ENCODE measurements at places on chromosomes 6 and 20. TPM values are rescaled to one million over a fixed set of nuclear protein-coding genes. Genes with fewer than 3 reads are reported as not detected.
A peak's percentile ranks its signal among the peaks of the same experiment; 100 is the strongest.

DNA sequence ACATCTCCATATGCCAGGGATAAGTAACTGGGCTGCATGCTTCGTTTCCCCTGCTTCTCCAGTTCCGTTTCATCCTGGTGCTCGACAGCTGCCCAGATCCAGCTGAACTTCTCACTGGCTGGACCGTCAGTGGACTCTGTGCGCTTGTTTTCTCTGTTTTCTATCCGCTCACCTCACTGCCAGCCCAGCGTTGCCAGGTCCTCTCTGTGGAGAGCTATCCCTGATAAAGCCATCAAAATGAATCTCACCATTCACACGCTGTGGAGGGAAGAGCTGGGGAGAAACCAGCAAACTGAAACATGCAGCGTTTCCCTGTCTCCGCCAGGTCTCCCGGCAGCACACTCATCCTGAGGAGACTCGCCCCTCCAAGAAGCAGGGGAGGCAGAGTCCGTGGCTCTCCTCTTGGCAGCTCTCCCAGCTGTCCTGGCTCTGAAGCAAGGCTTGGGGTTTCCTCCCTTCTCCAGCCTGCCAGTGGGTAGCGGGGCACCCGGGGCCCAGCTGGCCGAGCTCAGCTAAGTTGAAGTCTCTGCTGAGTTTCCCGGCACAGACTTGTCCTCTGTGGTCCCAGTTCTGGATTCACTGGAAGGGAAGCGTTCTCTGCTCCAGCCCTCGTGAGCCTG lies 160.9 kb downstream of the DTNBP1 start:
- DNase-seq, result peak; percentile 78

DNA sequence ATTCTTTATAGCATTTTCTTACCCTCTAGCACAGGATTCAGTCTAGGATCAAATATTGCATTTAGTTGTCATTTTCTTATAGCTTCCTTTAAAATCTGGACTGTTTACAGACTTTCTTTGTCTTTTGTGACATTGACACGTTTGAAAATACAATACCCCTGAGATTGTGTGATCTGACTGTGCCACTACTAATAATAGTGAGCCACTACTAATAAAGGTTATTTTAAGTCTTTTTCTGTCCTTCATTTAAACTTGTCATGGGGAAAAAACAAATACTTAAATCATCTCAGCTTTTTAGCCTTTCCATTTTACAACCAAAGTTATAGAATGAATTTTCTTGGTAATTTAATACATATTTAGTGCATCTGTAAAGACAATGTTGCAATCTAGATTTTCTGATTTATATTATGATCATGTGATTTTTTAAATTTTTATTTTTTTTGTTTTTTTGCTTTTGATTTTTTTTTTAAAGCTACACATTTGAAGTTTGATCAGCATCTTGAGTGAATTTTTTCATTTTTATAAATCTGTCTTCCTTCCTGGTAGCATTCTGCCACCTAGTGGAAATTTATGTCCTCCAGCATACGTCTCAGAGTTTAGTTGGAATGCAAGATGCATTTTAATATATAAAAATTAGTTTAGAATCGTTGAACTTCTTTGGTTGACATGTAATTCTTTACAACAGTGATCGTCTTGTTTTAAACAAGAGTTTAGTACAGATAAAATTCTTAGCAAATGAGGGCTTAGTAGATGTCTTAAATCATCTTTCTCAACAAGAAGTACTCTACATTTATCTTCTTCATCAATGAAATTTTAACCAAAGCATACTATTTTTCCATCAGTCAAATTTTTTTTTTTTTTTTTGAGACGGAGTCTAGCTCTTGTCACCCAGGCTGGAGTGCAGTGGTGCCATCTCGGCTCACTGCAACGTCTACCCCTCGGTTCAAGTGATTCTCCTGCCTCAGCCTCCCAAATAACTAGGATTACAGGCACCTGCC lies 119.4 kb downstream of the NCOA3 start:
- no peak for DNase-seq

DNA sequence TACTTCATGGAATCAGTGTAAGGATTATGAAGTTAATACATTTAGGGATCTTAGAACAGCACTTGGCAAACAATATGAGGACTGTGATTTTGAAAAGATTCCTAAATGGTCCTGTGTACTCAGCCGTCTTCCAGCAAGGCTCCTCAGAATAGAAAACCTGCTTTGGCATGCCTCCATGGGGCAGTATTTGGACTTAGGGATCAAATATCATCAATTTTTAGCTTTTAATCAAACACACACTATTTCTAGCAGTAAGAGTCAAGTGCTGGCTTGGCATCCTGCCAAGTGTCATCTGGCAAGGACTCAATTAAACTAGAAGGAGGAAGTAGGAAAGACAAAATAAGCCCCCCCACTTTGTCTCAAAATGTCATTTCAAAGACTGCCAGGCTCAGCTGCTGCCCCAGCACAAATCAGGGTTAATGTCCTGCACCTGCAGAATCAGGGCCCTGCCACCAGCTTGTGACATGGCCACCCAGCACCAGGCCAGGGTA lies 40.8 kb downstream of the IYD start:
- peak; percentile 64 for DNase-seq

TFAP2D gene
- not detected for total RNA-seq

C20orf204 gene
- total RNA-seq, result 0.38 TPM

C6orf52 gene
- 0.78 TPM for total RNA-seq

POLH gene
- total RNA-seq, result 6.9 TPM

LAMA4 gene
- total RNA-seq, result 71.1 TPM

TPBG gene
- 1.9 TPM for total RNA-seq

DZANK1 gene
- 0.48 TPM for total RNA-seq

SEL1L2 gene
- total RNA-seq, result 0.43 TPM

HLA-DRB1 gene
- 27.5 TPM for total RNA-seq

CHRNA4 gene
- 1.5 TPM for total RNA-seq

All from Right ventricle myocardium superior (tissue), 1 donor.